Prostate gland (tissue), 2 donors: ENCODE measurements at places on chromosomes 7 and 10. TPM values are rescaled to one million over a fixed set of nuclear protein-coding genes. Genes with fewer than 3 reads are reported as not detected.

DNA sequence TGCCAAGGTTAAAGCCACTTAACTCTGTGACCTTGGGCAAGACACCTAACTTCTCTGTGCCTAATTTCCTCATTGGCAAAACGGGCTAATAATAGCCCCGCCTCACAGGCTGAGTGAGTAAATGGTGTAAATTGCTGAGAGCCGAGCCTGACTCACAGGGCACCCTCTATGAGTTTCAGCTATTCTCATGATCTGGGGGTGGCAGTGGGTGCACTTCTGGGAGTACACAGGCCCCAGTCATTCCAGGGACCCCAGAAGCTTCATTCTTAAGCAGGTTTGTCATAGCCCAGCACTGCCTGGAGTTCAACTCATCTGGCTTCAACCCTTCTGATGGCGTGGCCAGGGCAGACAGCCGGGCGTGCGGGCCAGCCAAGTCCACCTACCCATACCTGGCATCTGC lies 137.2 kb downstream of the GRID1 start:
- no peaks in the 10 kb centered on the region for H3K27me3 ChIP-seq
- H3K27ac ChIP-seq: no peak overlapping the region
- H3K4me1 ChIP-seq: no peaks in the 10 kb centered on the region
- H3K36me3 ChIP-seq: no peaks in the 10 kb centered on the region
- H3K4me3 ChIP-seq: no peak overlapping the region

DNA sequence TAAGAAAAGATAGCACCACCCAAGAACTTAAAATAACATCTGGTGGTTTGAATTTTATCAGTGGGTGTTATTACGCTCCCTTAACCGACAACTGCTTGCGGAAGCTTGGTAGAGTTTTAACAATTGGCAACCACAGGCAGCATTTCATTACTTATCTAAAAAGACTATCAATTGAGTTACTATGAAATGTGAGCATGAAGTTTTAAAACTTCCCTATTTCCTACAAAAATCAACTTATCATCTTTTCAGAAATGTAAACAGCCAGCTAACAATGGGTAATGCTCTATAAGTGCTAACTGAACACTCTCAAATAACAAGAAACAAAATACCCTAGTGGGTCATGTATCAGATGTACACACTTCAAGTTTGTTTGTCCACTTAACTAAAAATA lies 68.8 kb downstream of the OSBPL3 start:
- no peak overlapping the region for H3K4me3 ChIP-seq
- no peak overlapping the region for H3K27ac ChIP-seq
- no peak for DNase-seq
- no peaks in the 10 kb centered on the region for H3K4me1 ChIP-seq
- H3K27me3 ChIP-seq: no peaks in the 10 kb centered on the region
- H3K36me3 ChIP-seq: no peaks in the 10 kb centered on the region

DNA sequence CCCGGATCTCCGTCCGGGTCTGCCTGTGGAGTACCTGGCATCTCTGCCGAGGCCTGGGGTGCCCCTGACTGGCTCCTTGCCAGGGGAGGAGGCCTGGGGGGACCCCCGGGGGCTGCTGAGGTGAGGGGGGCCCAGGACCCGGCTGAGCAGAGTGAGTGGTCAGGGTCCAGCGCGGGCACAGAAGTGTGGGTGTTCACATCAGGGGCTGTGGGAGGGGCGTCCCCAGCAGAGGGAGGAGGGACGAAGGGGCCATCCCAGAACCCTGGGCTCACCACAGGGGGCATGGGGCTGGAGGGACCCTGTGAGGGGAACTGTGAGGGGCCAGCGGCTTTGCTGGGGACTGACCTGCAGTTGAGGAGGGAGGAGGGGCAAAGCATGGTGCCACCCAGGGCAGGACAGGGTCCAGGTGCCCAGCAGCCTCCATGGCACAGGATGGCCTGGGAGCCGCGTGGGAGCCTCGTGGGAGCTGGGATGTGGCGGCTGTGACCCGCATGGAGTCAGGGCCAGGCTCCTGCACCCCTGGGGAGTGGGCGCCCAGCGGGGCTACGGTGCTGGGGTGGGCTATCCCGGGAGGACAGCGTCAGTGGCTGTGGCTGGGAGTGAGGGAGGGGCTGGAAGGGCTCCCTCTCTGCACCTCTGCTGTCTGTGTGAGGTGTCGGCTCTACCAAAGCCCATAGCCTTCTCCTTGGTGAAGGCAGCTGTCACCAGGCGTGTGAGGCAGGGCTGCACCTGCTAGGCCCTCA lies 91.2 kb downstream of the DNAJB6 start:
- no peaks in the 10 kb centered on the region for H3K27me3 ChIP-seq
- H3K4me1 ChIP-seq: no peaks in the 10 kb centered on the region
- no peak overlapping the region for H3K27ac ChIP-seq
- no peak overlapping the region for H3K4me3 ChIP-seq

Gene ACADSB
- total RNA-seq: 17.2 TPM

DNA sequence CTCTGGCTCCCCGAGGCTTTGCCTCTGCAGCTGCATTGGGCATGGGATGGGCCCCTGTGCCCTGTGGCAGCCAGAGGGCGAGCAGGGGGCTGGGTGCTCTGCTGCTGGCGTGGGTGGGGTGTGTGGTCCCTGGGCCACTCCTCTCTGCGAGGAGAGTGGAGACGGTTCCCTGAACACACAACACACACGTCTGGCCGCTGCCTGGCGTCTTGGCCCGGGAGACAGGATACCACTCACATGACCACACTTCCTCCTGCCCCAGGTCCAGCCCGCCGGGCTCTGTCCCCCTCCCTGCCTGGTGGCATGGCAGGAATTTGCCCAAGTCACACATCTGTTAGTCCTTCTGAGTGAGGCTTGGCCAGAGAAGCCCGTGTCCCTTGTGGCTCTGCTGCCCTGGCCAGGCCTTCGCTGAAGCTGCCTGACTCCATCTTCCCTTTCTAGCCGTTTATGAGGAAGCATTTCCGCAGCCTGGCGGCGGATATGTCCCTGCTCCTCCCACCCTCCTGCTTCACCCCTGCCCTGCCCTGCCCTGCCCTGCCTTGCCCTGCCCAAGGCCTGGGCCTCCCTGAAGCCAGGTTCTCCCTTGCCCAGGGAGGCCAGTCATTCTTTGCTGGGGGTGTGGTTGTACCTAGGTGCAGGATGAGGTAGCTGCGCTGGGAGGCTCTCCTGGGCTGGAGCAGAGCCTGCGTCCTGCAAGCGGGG lies 3.0 kb downstream of the BRI3 start:
- H3K4me3 ChIP-seq: peak overlapping the region; percentile 99
- H3K36me3 ChIP-seq: no peaks in the 10 kb centered on the region

Gene PRKG1
- total RNA-seq: 2.7 TPM

Gene CEP41
- total RNA-seq: 6.6 TPM

GRCh38 chr10:78471326-78471722 lies 437.7 kb downstream of the RPS24 start:
- no peak overlapping the region for H3K4me3 ChIP-seq
- no peaks in the 10 kb centered on the region for H3K36me3 ChIP-seq
- no peaks in the 10 kb centered on the region for H3K4me1 ChIP-seq

Gene HILPDA
- total RNA-seq: 6.9 TPM

DNA sequence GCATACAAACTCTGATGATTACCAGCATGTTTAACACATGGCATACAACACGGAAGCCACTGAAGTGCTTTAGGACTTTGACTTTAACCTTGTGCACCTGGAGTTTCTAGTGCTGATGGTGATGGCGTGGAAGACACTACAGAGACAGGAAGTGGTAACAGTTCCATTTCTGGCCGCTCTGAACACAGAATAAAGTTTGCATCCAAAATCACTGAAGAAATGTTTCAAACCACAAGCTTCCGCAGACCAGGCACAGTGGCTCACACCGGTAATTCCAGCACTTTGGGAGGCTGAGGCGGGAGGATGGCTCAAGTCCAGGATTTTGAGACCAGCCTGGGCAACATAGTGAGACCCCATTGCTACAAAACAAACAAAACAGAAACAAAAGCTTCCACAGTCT lies 40.3 kb upstream of the TNPO3 start:
- no peak overlapping the region for H3K4me3 ChIP-seq
- H3K27ac ChIP-seq: no peak overlapping the region
- H3K27me3 ChIP-seq: no peaks in the 10 kb centered on the region
- DNase-seq: no peak
- H3K36me3 ChIP-seq: no peaks in the 10 kb centered on the region

Gene NFE2L3
- 2.0 TPM for total RNA-seq

DNA sequence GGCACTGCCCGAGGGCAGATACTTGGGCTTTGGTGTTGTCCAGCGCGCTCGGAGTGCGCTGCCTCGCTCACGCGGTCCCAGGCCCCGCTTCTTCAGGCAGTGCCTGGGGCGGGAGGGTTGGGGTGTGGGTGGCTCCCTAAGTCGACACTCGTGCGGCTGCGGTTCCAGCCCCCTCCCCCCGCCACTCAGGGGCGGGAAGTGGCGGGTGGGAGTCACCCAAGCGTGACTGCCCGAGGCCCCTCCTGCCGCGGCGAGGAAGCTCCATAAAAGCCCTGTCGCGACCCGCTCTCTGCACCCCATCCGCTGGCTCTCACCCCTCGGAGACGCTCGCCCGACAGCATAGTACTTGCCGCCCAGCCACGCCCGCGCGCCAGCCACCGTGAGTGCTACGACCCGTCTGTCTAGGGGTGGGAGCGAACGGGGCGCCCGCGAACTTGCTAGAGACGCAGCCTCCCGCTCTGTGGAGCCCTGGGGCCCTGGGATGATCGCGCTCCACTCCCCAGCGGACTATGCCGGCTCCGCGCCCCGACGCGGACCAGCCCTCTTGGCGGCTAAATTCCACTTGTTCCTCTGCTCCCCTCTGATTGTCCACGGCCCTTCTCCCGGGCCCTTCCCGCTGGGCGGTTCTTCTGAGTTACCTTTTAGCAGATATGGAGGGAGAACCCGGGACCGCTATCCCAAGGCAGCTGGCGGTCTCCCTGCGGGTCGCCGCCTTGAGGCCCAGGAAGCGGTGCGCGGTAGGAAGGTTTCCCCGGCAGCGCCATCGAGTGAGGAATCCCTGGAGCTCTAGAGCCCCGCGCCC lies at the start of gene NPY:
NPY (plus strand) TSS at position 294 of the 802 bp plus-strand sequence. CDS start 1,051 bp downstream, outside the sequence.
- no peaks in the 10 kb centered on the region for H3K27me3 ChIP-seq
- peak within 1 kb of the TSS; percentile 37 for H3K27ac ChIP-seq
- H3K4me1 ChIP-seq: no peaks in the 10 kb centered on the region
- peak within 1 kb of the TSS; percentile 28 for H3K4me3 ChIP-seq

Gene UMAD1
- total RNA-seq: 19.5 TPM

GRCh38 chr10:61793760-61794703 lies 107.5 kb upstream of the ARID5B start:
- no peak overlapping the region for H3K4me3 ChIP-seq
- no peaks in the 10 kb centered on the region for H3K4me1 ChIP-seq
- no peaks in the 10 kb centered on the region for H3K27me3 ChIP-seq
- H3K36me3 ChIP-seq: no peaks in the 10 kb centered on the region
- no peak for DNase-seq
- no peak overlapping the region for H3K27ac ChIP-seq

DNA sequence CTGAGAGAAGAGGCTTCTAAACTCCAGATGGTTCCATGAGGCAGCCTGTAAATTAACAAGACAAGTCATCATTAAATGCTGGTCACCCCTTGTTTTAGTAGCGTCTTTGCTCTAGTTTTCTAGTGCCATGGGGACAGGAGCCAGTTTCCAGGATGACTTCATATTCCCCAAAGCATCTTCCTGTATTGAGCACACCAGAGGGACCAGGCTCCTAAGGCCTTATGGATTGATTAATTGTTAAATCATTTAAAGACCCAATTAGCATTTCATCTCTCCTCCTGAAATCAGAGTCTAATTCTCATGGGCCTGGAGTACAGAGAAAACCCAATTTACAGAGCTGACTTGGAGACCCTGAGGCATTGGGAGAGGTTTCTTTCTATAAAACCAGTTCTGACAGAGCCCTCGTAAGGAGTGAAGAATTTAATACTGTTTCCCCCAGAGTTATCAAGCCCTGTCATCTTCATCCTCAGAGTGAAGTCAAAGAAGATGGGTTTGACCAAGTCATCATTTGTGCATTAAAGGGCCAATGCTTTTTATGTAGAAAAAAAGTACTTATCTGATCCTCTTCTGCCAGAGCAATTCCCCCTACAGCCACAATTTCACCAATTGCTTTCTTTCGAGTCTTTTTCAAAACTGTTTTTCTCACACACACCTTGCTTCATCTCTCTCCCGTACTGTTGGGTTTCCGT lies 678.7 kb downstream of the SDK1 start:
- no peak for DNase-seq
- H3K4me1 ChIP-seq: no peaks in the 10 kb centered on the region
- H3K27ac ChIP-seq: no peak overlapping the region
